ENCODE measurements at places on chromosomes 4 and X. TPM values are rescaled to one million over a fixed set of nuclear protein-coding genes. Genes with fewer than 3 reads are reported as not detected.

Gene SPP1
- not detected for total RNA-seq

DNA sequence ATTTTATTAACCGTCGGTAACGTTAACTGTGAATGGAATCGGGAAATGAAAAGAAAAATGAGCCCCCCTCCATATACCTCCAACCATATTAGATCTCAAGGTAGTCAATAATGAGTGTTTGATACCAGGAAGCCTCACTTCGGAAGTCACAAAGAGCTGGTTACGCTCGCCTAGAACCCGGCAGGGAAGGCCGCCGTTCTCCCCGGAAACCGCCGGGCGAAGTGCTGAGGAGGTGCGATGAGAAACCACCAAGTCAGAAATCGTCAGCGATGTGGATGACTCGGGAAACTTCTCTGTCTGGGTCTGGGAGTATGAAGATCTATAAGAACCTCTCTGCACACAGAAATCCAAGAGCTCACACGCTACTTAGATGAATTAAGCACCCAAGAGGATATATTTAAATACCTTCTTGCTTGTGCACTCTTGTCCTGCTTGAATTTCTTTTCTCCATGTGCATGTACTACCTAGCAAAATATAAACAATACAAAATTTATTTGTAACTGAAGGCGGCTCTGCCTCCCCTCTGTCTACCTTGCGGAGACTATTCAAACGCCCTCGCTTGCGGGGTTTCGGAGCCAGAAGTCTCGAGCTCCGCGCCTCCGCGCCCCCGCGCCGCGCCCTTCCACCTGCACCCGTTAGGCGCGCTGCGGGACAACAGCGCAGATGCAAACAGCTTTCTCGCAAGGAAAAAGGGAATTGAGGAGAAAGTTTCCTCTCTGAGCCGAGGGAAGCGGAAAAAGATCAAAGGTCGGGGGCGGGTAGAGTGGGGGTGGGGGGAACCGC, 17.8 kb downstream of the NKX6-1 start:
- no peak overlapping the region for H3K4me3 ChIP-seq
- peaks cover 5% of the 10 kb centered on the region for H3K4me1 ChIP-seq
- no peaks in the 10 kb centered on the region for H3K36me3 ChIP-seq
- peaks cover 64% of the 10 kb centered on the region for H3K27me3 ChIP-seq

Gene FSTL5
- not detected for total RNA-seq

Gene ZNF674
- total RNA-seq = 1.6 TPM

DNA sequence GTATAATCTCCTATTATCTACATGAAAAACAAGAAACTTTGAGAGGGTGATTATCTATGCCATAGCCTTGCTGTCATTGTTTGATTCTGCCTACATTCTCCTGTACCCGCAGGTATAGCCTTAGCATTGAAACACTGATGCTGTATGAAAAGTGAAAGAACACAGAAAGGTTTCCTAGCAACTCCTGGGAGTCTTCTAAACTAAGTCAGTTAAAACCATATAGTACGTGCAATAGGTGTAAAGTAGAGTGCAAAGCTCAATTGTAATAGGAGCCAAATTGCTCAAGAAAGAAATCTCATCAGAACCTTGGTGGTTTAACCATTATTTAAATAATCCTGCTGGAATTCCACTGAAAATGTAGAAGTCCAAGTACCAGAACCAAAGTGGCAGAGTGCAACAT, 489.7 kb downstream of the PCDH10 start:
- H3K27me3 ChIP-seq = no peaks in the 10 kb centered on the region
- no peaks in the 10 kb centered on the region for H3K36me3 ChIP-seq
- no peak for DNase-seq
- H3K4me3 ChIP-seq = no peak overlapping the region
- no peak overlapping the region for H3K27ac ChIP-seq

Gene PDGFC
- not detected for total RNA-seq

Gene DGKK
- not detected for total RNA-seq
